ENCODE measurements at places on chromosomes 11 and 22.
A peak's percentile ranks its signal among the peaks of the same experiment; 100 is the strongest.

- DNase-seq: no peak
Observed at GRCh38 chr22:31104869-31105268, 2.5 kb downstream of the SELENOM start.

DNA sequence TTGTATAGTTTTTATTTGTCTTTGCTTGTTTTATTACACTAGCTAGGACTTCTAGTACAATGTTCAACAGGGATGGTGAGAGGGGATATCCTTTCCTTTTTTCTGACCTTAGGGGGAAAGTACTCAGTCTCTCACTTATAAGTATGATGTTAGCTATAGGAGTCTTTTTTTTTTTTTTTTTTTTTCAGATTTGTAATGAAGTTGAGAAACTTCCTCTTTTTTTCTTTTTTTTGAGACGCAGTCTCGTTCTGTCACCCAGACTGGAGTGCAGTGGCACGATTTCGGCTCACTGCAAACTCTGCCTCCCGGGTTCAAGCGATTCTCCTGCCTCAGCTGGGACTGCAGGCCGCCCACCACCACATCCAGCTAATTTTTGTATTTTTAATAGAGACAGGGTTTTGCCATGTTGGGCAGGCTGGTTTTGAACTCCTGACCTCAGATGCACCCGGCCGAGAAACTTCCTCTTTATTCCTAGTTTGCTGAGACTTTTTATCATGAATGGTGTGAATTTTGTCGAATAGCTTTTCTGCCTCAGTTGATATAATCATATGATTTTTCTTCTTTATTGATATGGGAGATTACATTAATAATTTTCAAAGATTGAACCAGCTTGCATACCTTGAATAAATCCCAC, 10.9 kb downstream of the TRIM22 start:
- DNase-seq: no peak

GRCh38 chr22:26550498-26551033, 38.3 kb upstream of the TFIP11 start:
- DNase-seq: no peak

GRCh38 chr22:45317551-45318167, 7.9 kb downstream of the FAM118A start:
- DNase-seq: no peak

- no peak for DNase-seq
Observed at GRCh38 chr22:44850946-44851345, 98.6 kb downstream of the ARHGAP8 start.

GRCh38 chr11:79263001-79263400, 177.8 kb downstream of the TENM4 start:
- no peak for DNase-seq

GRCh38 chr11:63761188-63761587, 7.4 kb downstream of the ZFTA start:
- no peak for DNase-seq

DNA sequence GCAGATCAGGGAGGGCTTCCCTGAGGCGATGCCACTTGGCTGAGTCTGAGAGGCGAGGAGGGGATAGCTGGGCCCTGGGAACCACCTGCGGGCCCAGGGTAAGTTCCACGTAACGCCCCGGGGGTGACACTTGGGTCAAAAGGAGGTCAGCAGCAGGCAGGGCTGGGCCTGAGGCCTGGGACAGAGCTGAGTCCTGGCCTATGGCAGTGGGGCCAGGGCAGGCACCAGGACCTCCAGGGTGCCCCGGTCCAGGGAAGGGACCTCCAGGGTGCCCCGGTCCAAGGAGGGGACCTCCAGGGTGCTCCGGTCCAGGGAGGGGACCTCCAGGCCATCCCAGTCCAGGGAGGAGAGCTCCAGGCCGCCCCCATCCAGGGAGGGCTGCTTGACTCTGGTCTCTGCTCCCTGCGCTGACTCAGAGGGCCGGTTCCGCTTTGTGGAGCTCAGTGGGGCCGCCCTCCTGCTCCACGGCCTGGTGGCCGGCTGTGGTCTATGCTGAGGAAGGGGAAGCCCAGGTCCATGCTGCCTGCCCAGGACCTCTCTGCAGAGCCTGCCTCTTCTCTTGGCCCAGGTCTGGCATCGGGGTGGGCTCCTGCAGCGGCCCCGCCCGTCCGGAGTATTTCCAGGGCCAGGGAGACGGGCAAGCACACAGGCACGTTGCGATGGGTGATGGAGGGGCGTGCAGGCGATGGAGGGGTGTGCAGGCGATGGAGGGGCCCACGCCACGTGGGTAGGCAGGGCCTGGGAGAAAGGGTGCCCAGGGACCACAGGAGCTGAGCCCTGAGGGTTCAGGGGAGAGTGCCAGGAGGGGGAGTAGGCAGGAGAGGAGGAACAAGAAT, 19.5 kb upstream of the WNT7B start:
- DNase-seq: peak; percentile 87

- no peak for DNase-seq
Observed at GRCh38 chr22:30474683-30475424, 3.0 kb upstream of the SEC14L3 start.

- DNase-seq: no peak
Observed at GRCh38 chr11:44326615-44327475, 16.9 kb upstream of the ALX4 start.

DNA sequence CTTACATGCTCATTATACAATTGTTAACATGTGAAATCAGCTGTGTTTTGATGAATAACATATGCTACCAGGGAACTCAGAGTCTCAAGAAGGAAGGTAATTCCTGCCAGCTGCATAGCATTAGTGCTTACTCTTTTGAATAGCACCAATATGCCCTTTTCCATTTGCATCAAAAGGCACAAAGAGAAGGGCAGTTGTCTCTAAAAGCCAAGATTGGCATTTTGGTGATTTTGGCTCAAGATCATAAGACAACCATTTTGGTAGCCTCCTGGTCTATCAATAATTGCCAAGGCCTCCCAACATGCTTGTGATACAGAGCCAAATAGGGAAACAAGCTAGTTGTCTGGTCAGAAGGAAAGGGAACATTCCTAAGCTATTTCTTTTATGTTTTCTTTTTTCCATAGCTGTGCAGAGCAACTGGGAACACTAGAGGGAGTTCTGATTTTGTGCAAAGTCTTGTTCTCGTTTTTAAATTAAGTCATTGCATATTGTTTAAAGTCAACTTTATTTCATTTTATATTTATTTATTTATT, 416.7 kb upstream of the CHORDC1 start:
- no peak for DNase-seq

DNA sequence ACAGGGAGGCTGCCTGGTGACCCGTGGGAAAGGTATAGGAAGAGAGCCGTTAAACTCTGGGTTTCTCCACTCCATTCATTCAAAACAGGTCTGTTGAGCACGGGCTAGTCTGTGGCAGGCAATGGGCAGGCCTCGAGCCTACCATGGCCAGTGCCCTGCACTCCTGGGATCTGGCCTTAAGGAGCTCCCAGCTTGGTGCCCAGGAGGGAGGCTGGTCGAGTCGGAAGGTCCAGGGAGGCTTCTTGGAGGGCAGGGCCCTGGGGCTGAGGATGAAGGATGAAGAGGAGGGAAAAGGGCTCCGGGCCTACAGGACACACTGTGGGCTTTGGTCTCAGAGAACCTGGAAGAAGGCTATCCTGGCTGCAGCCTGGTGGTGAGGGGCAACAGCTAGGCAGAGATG, 41.9 kb upstream of the MN1 start:
- DNase-seq: no peak

DNA sequence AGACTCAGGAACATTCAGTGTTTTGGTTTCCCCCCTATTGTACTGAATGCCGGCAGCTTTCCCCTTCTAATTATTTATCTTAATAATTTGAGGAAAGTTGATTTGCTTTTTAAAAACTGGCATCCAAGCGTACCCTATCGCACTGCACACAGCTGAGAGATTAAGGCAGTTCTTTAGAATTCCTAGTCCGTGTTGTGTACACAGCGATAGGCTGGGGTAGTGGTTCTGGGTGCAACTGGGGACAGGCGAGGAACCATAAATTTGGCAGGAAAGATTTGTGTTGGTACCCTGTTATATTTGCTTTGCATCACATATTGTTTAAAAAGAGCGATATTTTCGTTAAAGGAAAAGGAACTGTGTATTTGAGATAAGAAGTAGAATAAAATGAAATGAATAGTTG, 39.2 kb downstream of the PTPRJ start:
- DNase-seq: no peak

- no peak for DNase-seq
Observed at GRCh38 chr22:47458348-47458747, 695.9 kb downstream of the TBC1D22A start.

DNA sequence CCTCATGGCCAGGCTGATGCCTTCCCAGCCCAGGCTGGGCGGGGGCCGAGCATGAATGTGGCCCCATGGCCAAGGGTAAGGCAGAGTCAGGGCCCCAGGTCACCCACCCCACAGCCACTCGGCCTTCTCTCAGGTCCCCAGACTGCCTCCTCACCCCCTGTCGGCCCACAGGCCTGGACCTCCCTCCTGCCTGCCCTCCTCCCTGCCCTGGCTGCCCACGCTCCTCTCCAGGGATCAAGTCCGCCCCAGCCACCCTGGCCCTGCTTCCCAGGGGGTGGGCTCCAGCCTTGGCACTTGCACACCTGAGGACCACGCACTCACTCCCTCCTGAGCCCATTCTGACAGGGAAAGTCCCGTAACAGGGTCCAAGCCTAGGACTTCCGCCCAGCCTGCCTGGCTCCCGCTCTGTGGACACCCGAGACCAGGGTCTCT, 37.8 kb upstream of the TH start:
- no peak for DNase-seq

DNA sequence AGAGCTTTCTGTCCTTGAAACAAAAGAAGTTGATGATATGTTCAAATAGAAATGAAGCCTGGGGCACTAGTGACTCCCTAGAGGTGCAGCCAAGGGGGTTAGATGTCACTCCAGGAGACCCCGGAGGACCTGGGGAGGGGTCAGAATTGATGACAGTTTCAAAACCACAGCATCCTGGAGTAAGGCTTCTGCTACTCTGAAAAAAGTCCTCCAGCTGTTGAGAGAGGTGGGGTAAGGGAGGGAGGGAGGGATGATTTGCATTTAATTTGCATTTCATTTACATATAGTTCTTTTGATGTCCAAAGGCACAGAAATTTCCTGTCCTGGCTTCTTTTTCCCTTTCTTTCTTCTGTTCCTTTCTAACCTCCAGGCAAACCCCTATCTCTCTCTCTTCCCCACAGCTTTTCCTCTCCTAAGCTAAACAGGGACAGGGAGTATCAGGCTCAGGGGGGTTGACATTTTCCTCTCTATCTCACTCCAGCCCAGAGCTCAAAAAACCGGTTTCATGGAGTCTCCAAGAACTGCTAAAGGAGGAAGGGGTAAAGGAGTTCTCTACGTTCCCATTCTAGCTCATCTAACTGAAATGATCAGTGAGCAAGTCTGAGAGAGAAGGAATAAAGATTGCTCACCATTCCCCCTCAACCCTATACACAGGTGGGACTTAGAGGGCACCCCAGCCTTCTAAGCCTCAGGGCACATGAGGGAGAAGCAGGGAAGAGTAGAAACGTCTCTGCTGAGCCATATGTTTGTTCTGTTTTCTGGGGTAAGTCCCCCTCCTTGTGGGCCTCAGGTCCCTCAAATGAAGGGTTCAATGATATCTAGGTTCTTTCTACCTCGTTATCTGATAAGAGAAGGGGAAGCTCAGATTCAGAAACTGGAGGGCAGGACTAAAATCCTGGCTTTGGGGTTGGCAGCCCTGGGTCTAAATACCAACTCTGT, 3.5 kb upstream of the POU2F3 start:
- DNase-seq: no peak

DNA sequence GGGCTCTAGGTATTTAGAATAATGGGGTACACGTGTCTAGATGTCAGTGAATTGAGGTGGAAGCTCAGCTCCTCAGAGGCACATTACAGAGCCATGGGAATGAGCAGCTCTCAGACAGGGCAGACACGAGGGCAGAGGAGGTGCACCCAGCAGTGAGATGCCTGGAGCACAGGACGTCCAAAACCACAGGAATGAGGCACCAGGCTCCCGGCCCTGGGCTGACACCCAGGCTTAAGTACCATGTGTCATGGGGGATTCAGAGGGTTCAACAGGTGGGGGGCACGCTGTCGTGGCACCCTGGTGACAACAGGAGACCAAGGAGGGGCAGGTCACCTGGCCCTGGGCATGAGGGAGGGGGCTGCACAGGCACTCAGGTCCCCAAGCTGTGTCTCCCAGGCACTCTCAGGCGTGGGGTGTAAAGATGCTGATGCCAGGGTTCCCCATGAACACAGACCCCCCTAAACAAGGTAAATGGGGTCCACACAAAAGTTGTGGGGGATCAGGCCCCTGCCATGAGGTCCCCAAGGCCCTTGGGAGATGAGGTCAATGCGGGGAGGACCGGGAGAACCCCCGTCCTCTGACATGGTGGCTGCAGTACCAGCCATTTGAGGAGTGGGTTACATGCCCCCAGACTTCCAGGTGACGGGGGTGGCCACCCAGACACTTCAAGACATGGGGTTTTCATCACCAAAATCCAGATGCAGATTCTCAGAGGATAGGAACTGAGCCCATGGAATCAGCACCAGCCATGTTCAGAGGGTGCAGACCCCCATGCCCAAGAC, 5.6 kb upstream of the SYT8 start:
- DNase-seq: no peak

- DNase-seq: peak; percentile 14
Observed at GRCh38 chr22:37953062-37953436, 352 bp downstream of the C22orf23 start.
